Activated CD4-positive, CD25-positive, alpha-beta regulatory T cell treated with anti-CD3 and anti-CD28 coated beads, Interleukin-2, amount 50 U/mL, for 72 hours (primary cell): ENCODE measurements at places on chromosomes 11 and 22.

GRCh38 chr22:33006220-33006954 lies 51.8 kb downstream of the SYN3 start:
- no peak for DNase-seq

- DNase-seq, result no peak
Measured at GRCh38 chr22:28857288-28857687, 26.1 kb upstream of the ZNRF3 start.

DNA sequence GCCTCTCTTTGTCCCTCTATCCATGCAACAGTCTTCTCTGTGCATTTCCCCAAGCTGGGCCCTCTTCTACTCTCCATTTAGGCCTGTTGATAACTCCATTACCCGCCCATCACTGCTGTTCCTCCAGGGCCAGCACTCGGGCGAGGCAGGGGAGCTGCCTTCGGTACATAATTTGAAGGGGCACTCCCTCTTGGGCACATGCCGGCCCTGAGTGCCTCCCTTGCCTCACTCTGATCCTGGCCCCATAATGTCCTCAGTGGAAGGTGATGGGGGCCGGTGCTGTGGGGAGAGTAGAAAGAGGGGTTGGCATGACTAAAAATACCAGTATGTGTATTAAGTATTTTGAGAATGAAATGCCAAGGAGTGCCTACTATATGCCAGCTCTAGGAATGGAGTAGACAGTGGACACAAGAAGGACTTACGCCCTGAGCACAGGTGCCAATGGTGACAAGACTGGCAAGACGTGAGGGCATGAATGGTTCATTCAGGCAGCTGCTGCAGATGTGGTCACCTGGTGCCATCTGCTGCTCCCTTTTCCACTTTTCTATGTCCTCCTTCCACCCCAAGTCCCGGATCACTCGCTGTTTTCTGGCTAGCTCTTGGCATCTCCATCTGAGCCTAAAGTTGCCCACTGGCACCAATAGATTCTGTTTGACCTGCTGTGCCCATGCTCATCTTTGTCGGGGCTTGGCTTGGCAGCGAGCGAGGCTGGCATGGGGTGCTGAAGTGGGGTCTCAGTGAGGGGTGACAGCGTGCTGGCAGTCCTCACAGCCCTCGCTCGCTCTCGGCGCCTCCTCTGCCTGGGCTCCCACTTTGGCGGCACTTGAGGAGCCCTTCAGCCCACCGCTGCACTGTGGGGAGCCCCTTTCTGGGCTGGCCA lies 22.6 kb downstream of the TMEM218 start:
- no peak for DNase-seq

DNA sequence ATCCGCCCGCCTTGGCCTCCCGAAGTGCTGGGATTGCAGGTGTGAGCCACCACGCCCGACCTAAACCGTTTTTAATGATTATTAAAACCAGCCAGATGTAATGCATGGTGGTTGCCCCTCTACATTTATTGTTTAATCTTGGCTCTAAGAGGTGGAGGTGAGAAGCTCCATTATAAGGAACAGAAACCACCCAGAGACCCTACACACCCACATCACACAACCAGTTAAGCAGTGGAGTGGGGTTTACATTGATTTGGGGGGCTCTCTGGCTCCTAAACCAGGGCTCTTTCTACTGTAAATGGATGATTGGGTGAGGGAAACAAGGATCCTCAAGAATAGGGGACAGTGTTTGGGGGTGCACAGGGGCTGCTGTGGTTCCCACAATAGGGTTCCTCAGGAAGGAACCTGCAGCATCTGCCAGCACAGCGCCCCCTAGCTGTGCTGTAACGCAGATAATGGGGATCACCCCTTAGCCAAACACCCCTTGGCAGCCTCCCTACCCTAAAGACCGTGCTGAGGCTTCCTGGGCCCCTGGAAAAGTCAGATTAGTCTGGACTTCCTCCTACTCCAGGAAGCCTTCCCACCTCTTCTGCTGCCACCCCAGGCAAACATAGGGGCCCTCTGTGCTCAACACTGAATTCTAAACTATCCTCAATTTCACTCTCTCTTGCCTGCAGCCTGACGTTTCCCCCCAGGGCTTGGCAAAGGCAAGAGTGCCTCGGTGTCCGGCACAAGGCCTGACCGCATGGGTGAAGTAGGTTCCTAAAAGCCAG lies 2.4 kb downstream of the MPST start:
- DNase-seq, result peak; percentile 67

GRCh38 chr11:117770061-117770460 lies 27.0 kb downstream of the DSCAML1 start:
- no peak for DNase-seq

DNA sequence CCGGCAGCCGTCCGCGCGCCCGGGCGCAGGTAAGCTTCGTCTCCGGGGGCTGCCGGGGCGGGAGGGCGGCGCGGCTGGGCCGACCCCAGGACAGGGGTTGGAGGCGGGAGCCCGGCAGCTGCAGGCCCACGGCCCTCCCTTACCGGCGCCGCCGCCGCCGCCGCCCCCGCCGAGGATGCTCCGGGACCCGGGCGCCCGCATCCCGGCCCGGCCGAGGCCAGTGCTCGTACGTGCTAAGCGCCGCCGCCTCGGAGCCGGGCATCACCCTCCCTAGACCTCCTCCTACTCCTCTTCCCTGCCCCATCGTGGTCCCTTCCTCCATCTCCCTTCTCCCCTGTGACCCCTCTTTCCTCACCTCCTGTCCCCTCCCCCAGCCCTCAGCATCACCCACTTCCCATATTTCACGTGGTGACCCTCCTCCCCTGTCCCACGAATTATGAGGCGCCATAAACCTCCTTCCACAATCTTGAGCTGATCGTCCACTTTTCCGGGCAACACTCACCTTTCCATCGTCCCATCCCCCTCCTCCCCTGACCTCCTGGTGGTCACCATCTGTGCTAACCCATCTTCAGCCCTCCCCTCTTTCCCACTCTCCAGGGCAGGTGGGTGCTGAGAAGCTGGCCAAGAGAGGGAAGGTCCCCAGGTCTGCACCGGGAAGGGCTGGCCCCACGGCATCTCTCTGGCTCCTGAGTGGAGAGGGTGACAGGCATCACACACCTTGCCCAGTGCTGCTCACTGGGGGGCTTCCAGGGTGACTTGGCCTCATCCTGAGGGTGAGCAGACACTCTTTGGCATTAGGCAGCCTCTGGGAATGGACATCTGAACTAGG lies 612 bp downstream of the ASPHD2 start:
- no peak for DNase-seq

- DNase-seq, result no peak
Measured at GRCh38 chr11:8352876-8353505, 89.3 kb upstream of the LMO1 start.

- no peak for DNase-seq
Measured at GRCh38 chr11:72349616-72350218, 84.6 kb downstream of the CLPB start.

- DNase-seq, result no peak
Measured at GRCh38 chr11:91244912-91245311, 979.7 kb upstream of the FAT3 start.

DNA sequence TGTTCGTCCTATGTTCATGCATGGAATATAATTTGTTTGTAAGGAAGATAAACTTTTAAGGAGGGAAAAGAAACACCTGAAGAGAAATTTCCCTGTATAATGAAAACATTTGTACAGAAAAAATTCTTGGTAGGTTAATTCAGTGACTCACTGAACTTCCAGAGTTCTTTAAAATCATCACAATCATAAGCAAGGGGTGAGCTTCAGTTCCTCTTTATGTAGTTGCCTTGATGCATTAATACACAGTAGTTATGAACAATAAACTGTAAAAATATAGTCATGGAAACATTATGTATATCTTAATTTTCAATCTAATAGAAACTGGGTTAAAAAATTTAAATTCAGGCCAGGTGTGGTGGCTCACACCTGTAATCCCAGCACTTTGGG lies 1.1 kb upstream of the C11orf65 start:
- DNase-seq, result no peak

- DNase-seq, result no peak
Measured at GRCh38 chr11:104704888-104705287, 193.4 kb downstream of the CASP12 start.

GRCh38 chr22:46636221-46637002 lies 16.2 kb downstream of the GRAMD4 start:
- no peak for DNase-seq

DNA sequence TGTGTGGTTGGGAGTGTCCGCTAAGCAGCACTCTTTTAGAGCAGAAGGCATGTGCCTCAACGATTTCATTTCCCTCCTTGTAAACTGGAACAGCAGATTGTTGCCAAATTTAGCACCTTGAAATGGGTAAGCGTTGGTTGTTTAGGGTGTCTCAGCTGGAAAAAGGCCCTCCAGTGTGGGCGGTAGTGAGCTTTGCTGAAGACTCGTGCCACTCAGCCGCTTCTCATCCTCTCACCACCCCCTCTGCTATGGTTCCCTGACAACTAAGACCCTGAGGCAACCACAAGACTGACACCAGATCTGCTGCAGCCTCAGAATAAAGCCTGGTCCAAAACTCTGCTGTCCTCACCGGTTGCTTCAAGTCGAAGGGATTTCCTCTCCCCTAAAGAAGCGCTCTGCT lies 9.9 kb upstream of the FERMT3 start:
- DNase-seq, result no peak

- no peak for DNase-seq
Measured at GRCh38 chr11:75740681-75741080, 23.0 kb downstream of the MOGAT2 start.

DNA sequence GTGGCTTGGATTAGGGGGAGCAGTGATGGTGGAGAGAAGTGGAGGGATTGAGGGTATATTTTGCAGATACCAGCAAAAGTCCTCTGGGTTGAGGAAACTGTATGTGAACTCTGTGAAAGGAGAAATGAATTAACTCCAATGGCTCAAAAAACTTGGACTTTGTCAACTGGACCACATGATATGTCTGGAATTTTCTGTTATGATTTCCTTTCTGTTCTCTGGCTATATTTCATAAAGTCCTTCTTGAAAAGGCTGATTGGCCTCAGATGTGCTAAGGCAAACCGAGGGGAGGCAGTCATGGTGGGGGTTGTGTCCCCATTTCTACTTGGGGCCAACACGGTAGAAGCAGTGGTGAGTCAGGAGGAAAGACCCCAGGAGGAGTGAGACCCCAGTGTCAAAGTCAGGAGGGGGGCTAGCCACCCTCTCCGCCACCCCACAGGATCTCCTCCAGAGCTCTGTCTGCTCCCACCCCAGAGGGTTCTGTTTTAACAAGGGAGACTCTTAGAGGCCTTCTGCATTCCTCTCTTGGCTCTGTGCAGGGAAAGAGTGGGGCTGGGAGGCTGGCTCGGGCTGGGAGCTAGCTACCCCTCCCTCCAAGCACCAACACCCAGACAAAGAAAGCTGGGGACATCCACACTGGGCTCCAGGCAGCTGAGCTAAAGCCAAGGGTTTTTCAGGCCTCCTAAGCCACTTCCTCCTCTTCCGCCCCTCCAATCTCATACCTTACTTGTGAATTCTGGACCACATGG lies 13.8 kb downstream of the CHRDL2 start:
- DNase-seq, result no peak

DNA sequence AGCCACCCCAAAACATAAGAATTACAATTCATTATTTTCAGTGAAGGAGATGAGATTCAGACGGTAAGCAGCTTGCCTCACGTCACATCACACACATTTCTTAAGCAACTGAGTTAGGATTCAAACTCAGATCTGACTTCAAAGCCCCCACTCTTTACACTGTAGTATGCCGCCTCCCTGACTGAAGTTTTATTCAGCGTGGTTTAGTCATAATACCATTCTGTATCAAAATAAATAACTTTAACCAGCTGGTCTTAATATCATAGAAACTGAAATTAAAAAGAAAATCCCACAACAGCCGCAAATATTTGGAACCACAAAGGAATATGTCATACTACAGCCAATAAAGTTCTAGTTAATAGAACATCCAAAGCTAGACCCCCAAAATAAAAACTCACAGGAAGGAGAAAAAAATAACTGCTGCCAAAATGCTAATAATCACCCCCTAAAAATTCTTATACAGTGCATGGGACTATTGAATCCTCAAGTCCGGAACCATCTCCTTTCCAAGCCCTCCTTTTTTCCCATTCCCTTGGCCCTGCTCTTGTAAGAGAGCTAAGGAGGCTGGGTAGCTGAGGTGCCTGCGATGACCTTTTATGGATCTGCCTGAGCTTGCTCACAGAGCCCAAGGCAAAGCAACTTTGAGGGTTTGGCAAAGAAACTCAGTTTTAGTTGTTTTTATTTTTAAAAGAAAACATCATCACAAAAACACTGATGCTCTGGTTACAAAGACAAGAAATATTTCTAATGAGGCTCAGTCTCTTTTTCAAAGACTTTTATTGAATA lies 334.5 kb downstream of the TTC28 start:
- DNase-seq, result no peak

DNA sequence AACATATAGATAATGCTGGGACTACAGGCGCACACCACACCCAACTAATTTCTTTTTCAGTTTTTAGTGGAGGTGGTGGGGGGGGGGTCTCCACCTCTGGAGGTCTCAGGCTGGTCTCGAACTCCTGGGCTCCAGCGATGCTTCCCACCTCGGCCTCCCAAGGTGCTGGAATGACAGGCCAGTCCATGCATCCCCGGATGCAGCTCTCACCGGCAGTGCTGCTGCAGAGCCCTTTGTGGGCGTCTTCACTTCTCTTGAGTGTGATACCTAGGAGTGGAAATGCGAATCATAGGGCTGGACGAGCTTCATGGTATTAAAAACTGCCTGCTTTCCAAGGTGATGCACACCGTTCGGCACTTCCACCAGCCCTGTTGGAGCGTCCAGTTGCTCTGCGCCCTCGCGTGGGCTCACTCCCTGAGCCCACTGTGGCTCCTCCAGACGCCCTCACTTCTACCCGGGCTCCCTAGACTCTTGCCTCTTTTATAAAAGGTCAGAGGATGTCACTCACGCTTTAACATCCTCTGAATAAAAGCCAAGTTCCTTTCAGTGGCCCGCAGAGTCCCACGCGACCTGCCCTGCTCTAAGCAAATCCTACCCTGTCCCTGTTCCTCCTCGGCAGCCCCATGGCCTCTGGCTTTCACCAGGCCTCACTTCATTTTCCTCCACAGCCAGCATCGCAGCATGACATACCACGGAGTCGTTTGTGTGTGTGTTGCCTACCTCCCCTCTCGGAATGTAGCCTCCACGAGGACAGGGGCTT lies 837 bp upstream of the BID start:
- DNase-seq, result no peak

GRCh38 chr22:47174671-47175112 lies 412.2 kb downstream of the TBC1D22A start:
- DNase-seq, result peak; percentile 8

GRCh38 chr22:40703174-40703573 lies 23.9 kb downstream of the MCHR1 start:
- no peak for DNase-seq

- DNase-seq, result no peak
Measured at GRCh38 chr11:45025716-45026492, 75.2 kb upstream of the TP53I11 start.
